ENCODE measurements at places on chromosomes 7 and 10.

GRCh38 chr7:144830811-144831210 lies 5.0 kb downstream of the TPK1 start:
- no peak for DNase-seq

GRCh38 chr7:114986190-114987180 lies 64.6 kb downstream of the MDFIC start:
- DNase-seq, result no peak

GRCh38 chr7:81433206-81433605 lies 336.6 kb downstream of the HGF start:
- no peak for DNase-seq

DNA sequence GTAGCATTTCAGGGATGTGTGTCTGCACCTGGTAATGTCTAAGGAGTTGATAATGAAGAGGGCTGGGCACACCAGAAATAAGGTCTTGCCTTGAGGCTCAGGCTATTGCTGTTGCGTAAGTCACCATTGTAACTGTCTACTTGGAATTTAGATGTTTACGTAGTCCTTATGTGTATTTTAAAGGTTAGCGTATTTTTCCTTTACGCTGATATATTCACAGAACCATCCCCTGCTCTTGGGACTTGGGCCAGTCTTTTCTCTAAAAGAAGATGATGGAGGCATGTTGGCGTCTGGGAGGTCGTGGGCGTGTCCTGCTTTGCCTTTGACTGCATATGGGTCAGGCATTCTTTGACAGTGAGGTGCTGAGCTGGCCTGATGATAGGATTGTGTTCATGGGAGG lies 14.7 kb downstream of the WDR37 start:
- DNase-seq, result no peak

GRCh38 chr7:55073051-55073511 lies 54.3 kb downstream of the EGFR start:
- no peak for DNase-seq

GRCh38 chr7:54880326-54880989 lies 121.4 kb upstream of the SEC61G start:
- DNase-seq, result no peak

DNA sequence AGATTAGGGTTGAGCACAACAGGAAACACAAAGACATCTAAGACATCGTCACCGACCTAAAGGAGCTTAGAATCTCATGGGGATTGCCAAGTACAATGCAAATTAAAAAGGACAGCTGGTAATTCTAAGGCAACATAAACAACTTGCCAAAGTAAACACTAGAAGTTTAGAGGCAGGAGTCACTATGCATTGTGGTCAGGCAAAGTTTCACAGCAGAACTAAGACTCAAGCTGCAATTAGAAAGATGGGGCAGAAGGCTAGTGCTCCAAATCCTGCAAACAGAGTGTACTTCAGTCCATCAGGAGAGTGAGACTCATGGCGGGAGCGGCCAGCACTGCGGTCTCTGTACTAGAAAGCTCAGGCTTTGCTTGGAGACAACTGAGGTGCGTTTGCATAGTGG lies 52.7 kb downstream of the HIPK2 start:
- peak; percentile 50 for DNase-seq

GRCh38 chr7:80499350-80499953 lies 12.4 kb downstream of the GNAT3 start:
- no peak for DNase-seq

GRCh38 chr7:17405786-17406185 lies 107.3 kb downstream of the AHR start:
- no peak for DNase-seq

DNA sequence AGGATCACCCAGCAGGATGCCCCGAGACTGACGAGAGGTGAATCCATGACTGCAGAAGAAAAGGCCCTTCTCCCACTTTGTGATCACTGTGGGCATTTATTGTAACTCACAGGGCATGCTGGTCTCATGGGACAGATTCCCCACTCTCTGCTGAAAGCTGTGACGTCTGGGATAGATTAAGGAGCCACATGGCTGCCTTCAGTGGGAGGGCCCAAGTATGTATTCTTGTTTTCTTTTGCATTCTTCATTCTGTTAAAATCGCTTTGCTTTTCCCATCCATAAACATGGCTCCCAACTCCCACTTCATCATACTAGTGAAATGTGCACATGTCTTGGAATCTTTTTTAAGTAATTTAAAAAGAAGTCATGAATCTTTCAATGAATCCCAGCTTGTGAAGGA lies 67.2 kb downstream of the FAM107B start:
- DNase-seq, result no peak

GRCh38 chr10:86265236-86265894 lies 101.2 kb downstream of the GRID1 start:
- DNase-seq, result peak; percentile 6

DNA sequence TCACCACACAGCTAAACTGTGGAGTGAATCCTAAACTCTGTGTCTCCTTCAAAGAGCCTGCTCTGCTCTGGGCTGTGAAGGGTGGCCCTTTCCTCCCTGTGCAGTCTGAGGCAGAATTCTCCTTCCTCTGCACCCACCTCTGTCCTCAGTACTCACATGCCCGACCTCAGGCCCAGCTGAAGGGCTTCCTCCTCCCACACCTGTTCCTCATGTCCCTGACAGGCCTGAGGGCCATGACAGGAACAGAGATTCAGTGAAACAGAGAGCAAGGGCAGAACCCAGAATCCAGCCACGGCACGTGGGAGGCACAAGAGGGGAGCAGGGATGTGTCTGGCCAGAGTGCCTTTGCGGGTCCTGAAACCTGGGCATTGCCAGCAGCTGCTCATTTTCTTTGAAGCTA lies 13.9 kb downstream of the CREB3L2 start:
- no peak for DNase-seq

DNA sequence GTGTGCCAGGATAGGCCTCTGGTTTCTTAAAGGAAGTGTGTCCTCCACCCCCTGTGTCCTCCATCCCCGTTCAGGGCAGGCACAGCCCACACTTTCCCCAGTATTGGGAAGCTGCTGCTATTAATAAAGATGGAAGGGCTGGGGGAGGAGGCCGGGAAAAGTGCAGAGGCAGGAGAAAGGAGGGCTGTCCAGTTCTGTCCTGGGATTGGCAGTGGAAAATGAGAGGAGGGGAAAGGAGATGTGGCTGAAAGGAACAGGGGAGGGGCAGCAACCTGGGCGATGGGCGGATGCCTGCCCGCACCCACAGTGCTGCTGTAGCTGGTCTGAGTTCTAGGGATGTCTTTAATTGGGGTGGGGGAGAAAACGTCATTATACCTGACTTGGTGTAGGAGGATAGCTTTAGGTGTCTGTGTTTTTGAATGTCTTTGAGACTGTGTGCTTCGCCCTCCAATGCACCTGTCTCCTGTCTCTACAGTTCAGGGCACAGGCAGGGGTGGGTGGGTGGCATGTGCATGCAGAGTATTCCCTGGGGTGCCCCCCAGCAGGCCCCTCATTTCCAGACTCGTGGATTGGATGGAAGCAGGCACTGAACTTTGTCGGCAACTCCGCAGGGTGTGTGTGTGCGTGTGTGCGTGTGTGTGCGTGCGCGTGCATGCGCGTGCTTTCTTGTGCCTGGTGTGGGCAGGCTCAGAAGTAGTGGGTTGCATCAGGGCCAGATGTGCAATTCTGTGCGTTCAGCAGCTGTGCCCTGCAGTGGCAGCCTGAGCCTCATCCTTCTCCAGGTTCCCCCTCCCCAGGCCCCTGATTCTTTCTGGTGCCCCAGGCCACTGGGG lies 2.5 kb downstream of the TRIM8 start:
- DNase-seq, result no peak

GRCh38 chr7:73433924-73434700 lies 534 bp downstream of the FZD9 start:
- no peak for DNase-seq

DNA sequence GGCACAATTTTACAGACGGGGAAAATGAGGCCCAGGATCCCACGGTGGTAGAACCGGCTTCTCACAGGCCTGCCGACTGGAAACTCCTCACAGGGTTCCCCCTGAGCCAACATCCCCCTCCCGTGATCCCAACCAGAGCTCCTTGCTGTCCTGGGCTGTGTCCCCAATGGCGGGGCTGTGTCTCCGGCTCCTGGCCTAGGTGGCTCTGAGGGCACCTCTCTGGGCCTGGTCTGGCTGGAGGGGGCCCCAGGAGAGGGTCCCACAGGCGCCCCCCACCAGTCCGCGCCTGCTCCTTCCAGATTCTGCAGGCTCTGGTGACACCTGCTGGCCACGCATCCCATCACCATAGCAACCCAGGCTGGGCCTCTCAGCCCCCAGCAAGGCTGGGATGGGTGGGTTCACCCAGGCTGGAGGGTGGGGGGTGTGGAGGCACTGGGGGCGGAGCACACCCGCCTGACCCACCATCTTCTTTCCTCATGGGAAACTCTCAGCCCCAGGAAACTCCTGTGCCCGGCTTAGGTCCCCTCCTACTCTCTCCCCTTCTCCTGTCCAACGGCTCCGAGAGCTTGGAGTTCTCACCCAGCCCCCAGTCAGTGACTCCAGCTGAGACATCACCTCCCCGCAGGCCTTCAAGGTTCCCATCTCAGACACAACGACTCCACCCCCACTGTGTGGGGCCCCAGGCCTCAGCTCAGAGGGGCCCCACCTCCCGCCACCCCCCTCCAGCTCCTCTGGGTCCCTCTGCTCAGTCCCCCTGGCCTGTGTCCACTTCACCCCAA lies 27.1 kb upstream of the TNRC18 start:
- DNase-seq, result no peak

GRCh38 chr10:51663086-51663485 lies 36.3 kb downstream of the CSTF2T start:
- DNase-seq, result no peak

GRCh38 chr10:35413985-35414861 lies 77.9 kb downstream of the CCNY start:
- DNase-seq, result no peak

- DNase-seq, result no peak
Observed at GRCh38 chr7:138282997-138283396, 177.1 kb upstream of the TRIM24 start.

- no peak for DNase-seq
Observed at GRCh38 chr7:25918731-25919130, 233.3 kb upstream of the NFE2L3 start.

DNA sequence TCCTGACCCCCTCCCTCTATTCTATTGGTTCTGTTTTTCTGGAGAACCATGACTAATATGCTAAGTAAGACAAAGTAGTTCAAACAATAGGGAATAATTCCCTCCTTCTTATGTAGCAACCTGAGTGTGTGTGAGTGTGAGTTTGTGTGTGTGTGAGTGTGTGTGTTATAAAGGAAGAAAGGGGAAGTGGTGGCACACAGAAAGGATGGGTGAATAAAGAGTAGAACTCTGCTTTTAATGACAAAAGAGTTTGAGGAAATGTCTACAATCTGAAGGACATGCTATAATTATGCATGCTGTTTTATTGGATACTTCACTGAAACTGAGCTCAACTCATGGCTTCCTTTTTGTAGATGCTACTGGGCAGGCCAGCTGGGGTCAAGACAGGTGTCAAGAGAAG lies 489.5 kb downstream of the REEP3 start:
- DNase-seq, result no peak
